ENCODE measurements at places on chromosomes 13 and 19.

- no peak for DNase-seq
These were observed 27.6 kb upstream of the SLC1A5 start for GRCh38 chr19:46815833-46816627.

DNA sequence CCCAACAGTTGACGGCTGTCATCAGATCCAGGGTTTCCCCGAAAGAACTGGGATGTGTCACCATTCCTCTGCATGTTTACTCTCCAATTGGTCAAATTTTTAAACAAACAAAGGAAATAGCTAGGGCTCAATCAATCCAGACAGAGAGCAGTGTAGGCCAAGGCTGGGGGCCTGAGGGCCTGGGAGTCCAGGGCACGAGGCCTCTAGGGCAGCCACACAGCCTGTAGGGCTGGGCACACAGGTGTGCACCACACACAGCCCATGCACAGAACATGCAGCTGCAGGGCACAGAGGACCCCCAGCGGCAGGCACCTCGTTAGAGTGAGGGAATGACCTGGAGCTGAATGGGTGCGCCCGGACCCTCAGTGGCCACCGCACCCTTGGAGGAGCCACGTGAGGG is 9.5 kb downstream of the MIER2 start:
- DNase-seq = no peak

GRCh38 chr19:16213076-16213475 is 15.4 kb downstream of the AP1M1 start:
- DNase-seq = no peak

DNA sequence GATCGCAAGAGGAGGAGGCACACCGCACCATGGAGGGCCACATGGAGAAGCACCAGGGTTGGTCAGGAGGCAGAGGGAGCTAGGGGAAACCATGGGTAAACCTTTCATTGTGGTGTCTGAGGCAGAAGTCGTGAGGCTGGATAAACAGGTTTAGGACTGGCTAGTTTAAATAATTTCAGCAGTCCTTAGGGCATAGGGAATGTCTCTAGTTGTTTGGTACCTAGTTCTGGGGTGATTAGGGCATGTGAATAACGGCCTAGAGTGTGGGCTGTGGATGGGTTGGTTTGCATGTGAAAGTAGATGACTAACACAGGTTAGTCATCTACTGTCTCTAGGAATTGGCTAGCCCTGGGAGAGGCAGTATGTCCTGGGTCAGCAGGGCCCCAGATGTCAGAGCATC is 102.3 kb downstream of the STOML3 start:
- no peak for DNase-seq

DNA sequence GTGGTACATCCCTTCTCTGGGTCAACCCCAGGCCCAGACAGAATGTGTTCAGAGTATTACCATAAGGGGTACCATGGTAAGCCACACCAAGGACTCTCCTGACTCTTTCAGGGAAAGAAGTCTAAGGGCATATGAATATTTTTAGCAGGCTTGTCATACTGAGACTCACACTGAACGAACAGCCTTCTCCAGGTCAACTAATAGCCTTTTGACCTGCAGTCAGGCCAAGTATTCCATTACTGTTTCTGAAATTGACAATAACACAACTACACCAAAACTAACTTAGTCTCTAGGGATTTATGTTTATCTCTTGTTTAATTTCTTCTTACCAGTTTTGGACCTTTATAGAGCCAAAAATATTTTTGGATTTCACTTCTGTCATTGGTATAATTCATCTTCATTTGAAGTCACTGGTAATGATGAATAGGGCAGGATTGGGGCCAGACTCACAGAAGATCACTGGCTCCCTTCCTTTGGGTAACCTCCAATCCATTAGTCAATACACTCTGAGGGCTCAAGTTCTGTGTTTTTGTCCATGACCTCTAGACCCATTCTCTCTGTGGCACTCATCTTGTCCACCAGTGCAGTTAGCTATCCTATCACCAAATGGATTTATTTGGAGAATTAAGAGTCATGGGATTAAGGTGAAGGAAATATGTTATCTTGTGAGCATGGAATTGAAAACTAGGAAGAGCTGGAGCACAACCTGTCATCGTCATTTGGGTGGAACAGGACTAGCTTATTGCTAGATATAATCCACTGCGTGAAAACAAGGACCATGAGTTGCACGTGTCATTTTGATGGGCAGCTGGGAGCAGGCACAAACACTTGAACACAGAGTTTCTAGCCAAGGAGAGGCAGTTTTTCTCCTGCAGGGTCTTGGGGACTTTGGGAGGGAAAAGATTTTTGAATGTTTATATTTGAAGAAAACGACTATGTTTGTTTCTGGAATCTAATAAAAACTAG is 313.3 kb downstream of the DCLK1 start:
- DNase-seq = no peak

- no peak for DNase-seq
These were observed 63.5 kb upstream of the SPATA13 start for GRCh38 chr13:24097064-24097463.

GRCh38 chr19:33248954-33249613 is 23.4 kb upstream of the SLC7A10 start:
- DNase-seq = no peak

- no peak for DNase-seq
These were observed 10.8 kb downstream of the KRI1 start for GRCh38 chr19:10554760-10555609.

DNA sequence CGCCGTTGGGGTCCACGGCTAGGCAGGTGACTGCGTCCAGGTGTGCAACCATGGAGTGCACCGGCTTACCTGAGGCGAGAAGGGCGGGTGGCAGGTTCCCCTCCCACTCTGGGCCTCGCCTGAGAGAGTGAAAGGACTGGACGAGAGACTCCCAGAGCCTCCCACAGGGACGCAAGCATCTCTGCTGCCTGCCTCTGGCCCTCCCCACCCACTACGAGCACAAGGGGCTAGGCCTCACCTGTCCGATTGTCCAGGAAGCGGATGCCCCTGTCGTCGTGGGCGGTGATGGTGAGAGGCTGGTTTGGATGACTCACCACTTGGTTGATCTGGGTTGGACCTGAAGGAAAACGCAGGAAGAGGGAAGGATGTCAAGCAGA is 5.1 kb upstream of the PRKD2 start:
- no peak for DNase-seq

DNA sequence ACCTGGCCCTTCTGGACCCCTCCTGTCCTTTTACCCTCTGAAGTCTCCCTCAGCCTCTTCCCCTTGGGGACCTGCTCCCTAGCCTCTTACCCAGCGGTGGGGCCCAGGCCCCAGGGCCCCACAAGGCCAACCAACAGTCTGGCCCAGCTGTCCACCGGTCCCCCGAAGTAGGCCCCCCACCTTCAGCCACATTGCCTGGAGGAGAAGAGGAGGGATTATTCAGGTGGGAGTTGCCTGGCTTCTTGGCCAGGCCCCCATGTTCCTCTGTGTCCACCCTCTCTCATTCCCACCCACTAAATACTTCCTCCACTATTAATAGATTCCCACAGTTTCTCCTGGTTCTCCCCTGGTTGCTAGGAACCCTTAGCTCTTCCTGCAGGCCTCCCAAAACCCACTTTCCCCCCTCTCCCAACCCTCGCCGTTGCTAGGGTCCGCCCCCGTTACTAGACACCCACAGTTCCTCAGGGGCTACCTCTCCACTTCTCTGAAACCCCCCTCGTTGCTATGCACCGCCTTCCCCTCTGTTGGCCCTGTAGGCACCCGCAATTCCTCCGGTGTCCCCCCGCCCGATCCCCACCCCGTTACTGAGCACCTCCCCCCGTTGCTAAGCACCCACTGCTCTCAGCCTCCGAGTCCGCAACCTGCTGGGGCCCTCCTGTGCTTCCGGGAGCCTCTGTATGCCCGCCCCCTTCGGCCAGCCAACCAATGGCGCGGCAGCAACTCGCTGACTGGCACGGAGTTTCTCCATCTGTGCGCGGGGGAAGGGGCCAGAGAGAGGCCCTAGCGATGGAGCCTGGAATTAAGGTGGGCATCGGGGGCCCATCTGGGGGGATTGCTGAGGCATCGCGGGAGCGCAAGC is 2.0 kb downstream of the COQ8B start:
- peak; percentile 90 for DNase-seq

DNA sequence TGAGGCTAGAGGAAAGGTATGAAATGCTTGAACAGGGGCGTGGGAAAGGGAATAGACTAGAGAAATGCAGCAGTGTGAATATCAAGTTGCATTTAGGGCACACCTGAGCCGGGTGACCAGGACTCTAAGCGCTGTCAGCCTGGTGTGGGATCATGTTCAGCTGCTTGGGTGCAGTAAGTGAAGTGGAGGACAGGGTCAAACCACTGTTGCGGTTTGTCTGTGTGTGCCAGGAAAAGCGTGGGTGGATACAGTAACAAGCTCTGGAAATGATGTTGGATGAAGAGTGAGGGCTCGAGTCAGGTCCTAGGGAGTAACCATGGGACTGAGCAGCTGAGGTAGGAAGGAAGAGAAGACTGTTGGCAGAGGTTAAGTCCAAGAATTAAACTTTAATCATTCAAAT is 15.8 kb downstream of the DGKH start:
- DNase-seq = no peak

GRCh38 chr13:80946008-80946802 is 605.3 kb upstream of the SPRY2 start:
- no peak for DNase-seq

- no peak for DNase-seq
These were observed 58.6 kb upstream of the POSTN start for GRCh38 chr13:37657134-37657533.

DNA sequence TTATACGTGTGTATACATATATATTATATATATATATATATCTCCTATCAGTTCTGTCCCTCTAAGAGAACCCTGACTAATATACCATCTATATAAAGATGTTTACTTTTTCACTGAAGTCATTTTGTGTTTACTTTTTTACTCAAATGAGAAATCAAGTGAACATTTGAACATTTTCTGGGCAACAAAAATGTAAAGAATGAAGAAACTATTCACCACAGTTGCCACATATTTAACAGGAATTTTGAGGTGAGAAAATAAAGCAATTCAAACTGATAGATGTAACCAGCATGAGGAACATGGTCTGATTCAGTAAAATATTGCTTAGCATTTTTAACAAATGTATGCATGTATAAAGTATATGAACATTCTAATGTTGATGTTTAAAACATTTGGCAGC is 299.2 kb upstream of the KLHL1 start:
- DNase-seq = no peak

DNA sequence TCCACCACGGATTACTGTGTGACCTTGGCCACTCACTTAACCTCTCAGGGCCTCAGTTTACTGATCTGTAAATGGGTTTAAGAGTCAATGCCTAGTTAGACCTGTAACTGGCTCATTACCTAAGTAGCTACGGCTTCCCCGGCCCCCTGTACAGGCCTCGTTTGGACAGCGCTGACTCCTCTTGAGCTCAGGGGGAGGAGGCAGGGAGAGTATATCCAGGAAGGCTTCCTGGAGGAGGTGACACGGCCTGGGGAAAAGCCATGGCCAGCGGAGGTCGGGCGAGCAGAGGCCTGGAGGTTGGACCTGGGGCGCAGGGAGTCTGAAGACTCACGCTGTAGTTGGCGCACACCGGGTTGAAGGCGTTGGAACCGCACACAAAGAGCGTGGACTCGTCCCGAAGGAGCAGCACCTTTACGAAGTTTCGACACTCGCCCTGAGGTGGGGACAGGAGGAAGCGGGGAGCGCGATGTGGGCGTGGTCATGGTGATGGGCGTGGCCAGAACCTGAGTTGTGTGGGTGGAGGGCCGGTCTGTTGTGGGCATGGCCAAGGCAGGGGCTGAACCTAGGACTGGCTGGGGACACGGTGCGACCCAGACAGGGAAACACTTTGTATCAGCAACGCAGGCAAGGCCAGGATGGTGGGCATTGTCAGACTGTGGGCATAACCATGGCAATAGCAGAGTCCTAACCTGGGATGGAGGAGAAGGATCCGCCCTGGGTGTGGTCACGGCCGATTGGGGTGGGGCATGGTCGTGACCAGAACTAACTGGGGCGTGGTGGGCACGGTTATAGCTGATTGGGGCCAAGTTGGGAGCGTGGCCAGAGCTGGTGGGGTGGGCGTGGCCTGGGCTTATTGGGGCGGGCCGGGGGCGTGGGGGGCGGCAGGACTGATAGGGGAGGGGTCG is 3.6 kb downstream of the SEMA6B start:
- DNase-seq = no peak

- DNase-seq = peak; percentile 51
These were observed 10.9 kb upstream of the ADGRE5 start for GRCh38 chr19:14370169-14370939.

- DNase-seq = no peak
These were observed 1.1 kb downstream of the TSSK6 start for GRCh38 chr19:19514215-19514657.

DNA sequence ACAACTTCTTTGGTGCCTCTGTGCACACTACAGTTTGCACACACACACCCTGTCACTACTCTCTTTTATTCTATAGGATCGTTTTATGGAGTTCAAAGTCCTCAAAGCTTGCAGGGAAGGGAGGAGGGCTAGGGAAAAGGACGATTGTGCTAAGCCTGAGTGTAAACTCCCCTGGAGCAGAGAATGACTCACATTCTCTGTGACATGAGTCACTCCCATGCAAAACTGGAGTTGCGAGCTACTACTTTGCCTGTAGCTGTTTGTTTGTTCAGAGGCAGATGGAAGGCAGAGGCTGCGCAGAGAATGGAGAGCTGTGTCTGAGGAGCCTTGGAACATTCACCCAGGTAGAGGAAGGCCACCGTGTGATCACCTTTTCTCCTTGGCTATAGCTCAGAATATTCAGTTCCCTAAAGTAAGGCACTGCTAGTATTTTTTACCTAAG is 80.5 kb upstream of the MBNL2 start:
- no peak for DNase-seq

- DNase-seq = no peak
These were observed 14.8 kb downstream of the DHX34 start for GRCh38 chr19:47363758-47364531.

DNA sequence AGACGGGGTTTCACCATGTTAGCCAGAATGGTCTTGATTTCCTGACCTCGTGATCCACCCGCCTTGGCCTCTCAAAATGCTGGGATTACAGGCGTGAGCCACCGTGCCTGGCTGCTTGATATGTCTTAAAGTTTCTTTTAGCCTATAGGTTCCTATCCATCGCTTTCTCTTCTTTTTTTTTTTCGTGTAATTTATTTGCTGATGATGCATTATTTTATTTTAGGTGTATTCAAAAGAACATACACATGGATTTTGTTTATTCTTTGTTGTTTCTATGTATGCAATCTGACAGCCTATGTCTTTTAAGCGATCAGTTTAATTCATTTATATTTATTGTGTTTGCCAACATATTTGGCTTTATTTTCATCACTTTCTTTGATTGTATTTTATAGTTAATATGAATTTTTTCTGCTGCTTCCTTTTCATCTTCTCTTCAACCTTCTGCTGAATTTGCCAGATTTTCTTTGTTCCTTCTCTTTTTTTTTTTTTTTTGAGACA is 26.0 kb upstream of the TNFAIP8L1 start:
- DNase-seq = no peak

DNA sequence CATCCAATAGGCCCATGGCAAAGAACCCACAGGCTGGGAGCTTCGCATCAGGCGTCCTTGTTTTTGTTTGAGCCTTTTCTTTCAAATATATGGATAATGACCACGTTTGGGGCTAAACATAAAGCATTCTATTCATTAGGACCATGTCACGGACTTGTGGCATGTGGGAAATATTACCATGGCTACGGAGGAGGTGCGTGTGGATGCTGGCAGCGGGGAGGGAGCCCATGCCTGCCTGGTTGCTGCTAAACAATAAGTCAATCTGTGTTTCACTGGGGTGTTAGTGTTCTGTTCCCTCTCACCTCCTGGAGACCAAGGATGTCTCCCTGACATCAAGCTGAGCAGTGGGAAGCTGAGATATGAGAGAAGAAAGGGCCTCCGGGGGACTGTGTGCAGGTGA is 121.1 kb downstream of the IRS2 start:
- no peak for DNase-seq

Measured in T-helper 9 cell (primary cell).